ENCODE measurements at places on chromosomes 13 and 19.
A peak's percentile ranks its signal among the peaks of the same experiment; 100 is the strongest.

GRCh38 chr13:91773591-91774227 lies 375.3 kb downstream of the GPC5 start:
- DNase-seq, result no peak

GRCh38 chr19:18253716-18254115 lies 20.5 kb downstream of the IQCN start:
- DNase-seq, result peak; percentile 89

DNA sequence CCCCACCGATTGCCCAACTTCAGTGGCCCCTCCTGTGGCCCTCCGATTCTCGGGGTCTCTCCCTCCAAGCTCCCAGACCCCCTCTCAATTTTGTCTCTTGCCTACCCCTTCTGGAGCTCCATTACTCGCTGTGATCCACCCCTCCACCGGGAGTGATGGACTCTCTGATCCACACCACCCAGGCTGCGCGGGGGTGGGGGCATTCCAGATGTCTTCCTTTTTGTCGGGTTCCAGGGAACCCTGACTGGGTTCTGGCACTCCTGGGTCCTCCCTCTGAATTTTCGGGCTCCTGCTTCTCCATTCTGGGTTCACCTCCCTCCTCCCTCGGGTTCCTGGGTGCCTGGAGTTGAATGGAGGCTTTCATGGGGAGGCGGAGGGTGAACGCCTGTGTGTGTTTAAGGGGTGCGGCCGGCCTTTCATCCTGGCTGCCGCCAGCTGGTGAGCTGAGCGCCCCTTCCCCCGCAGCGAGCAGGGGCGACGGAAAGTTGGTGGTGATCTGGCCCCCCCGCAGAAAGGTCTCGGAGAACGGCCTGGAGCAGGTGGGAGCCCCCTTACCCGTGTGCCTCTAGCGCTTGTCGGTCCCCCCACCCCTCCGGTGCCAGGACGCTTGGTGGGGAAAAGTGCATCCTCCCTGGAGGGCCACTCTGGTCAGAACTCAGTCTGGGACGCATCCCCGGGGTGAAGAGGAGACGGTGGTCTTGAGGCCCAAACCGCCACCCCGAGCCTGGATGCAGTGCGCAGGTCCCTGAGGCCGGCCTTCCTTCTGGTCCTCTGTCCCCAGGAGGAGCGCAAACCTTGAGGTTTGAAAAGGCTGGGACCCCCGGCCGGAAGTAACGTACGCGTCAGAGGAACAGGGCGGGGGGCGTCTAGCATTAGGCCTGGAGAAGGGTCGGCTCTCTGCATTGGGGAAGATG lies 1.6 kb downstream of the MISP3 start:
- no peak for DNase-seq

- DNase-seq, result no peak
Observed at GRCh38 chr13:23793711-23794110, 95.5 kb downstream of the MIPEP start.

- no peak for DNase-seq
Observed at GRCh38 chr19:29492769-29493168, 33.0 kb upstream of the VSTM2B start.

Data from kidney tubule cell (primary cell).